BJ (cell line): ENCODE measurements at places on chromosomes 16 and 17.

GRCh38 chr16:70665113-70665694 lies 18.8 kb downstream of the IL34 start:
- DNase-seq: no peak

DNA sequence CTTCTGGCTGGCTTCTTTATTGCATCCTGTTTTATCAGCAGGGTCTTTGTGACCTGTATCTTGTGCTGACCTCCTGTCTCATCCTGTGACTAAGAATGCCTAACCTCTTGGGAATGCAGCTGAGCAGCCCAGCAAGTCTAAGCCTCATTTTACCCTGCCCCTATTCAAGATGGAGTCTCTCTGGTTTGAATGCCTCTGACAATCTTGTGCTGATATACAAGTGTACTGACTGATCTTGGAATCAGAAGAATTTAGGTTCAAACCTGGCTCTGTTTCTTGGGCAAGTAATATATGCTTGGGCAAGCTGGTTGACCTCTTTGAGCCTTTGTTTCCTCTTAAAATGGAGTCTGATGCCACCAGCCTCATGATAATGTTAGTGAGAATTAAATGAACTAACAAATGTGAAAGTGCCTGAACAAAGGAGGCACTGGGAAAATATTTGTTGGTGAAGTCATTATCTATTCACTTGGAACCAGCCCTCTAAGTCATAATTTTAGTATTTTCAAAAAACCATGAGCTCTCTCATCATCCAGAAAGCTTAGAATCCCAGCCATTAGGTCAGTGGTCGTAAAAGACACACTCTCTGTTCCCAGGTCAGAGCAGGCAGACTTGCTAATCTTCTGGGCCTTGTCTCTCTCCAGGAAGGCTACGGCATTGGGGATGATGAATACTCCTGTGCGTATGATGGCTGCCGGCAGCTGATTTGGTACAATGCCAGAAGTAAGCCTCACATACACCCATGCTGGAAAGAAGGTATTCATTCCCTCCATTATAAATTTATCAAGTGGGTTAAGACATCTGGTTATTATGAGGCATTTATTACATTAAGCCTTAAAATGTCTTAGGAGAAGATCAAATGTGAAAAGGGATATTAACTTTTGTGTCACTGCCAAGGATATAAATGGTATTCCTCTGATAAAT lies 18.1 kb upstream of the ARL2BP start:
- DNase-seq: no peak

GRCh38 chr17:81842725-81843504 lies 8.1 kb upstream of the PPP1R27 start:
- DNase-seq: no peak

DNA sequence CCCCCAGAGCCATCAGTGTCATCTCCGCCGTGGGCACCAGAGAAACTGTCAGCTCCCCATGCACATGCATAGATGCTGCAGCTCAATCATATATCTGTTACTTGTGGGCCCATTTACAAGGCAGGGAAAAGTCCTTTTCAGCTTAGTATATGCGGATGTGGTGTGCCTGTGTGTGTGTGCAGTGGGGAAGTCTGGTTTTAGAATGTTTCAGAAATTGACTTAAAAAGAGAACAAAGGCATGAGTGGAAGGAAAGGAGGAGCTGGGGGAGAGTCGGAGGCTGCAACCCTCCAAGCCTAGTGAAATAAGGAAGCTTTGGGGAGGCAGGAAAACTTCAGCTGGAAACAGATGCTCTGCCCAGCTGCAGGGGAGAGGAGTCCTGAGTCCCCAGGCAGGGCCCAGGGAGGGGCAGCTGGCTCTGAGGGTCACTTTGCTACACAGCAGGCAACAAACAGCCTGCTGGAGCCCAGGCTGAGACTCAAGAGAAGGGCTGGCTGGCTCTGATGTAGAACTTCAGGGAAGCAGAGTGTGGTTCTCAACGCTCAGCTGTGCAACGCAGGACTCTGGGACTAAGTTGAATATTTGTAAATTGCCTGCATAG lies 11.1 kb upstream of the CD300LD start:
- DNase-seq: no peak

DNA sequence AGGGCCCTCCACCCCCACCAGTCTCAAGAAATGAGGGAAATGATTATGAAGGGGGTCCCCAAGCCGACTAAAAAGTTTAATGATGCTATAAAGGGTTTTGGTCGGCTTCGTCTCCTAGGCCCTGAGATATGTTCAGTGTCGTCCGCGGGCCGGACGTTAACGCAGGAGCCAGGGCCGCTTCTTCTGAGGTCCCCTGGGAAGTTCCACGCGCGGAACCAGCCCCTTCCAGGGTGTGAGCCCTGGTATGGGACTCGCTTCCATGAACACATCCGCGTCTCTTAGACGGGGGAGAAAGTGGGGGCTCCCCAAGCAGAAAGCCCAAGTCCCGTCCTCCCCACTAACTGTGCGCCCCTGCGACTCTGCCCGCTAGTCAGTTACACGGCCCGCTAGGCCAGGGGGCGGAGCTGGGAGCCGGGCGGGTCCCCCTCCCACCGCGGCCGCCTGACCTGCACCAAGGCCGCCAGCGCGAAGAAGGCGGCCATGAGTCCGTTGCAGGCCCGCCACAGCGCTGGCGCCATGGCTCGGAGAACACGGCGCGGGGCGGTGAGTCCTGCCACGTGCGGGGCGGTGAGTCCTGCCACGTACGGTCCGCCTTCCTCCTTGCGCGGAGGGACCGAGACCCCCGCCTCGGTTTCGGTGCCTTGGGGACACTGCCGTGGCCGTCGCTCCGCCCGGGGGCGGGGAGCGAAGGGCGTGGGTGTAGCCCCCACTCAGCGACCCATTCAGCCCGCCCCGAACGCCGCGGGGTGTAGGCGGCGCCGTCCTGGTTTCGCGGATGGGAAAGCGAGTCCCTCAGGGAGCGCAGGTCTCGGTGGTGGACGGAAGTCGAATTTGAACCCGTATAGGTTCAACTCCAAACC lies at the start of gene TMEM220:
TSS of gene TMEM220 (minus strand) at position 690 of the 860 bp plus-strand sequence. CDS start at position 518, 172 bp downstream.
- peak; percentile 33 for DNase-seq

DNA sequence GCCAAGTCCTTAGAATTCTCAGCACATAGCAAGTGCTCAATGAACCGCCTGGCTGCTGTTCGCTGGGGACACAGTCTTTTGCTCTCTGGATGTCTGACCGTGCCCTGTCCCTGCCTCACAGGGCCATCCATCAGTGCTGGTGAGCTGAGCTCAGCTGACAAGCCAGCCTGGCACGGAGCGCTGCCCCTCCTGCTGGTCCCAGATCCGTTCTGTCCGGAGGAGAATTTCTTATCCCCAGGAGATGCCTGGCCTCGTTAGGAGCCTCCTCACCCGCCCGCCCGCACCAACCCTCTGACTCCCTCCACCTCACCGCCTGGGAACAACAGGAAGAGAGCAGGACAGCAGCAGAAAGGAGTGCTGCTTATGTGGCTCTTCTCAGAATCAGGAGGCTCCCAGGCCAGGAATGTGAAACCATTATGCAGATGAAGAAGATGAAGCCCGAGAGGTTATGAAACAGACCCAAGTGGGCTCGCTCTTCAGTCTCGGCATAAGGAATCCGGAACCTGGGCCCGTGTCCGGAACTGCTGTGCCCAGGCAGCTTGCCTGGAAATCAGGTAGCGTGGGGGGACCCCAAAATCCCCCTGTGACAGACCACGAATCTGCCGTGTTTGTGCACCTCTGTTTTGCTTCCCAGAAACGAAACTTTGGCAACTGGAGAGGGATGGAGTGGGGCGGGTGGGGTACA lies 28.8 kb upstream of the RMI2 start:
- no peak for DNase-seq

DNA sequence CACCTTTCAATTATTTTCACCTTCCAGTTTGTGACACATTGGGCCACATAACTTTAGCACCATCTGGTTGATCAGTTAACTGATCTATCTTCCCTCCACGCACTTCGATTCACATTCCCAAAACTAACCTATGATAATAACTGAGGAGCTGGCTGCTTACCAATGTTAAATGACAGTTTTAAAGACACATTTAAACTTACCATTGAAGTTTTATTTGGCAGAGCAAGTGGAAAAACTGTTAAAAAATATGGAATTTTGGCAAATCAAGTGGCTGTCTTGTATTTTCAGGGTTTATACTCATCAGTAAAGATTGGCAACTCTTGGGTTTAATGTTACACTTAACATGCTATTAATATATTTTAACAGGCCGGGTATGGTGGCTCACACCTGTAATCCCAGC lies 5.4 kb upstream of the APOH start:
- no peak for DNase-seq

DNA sequence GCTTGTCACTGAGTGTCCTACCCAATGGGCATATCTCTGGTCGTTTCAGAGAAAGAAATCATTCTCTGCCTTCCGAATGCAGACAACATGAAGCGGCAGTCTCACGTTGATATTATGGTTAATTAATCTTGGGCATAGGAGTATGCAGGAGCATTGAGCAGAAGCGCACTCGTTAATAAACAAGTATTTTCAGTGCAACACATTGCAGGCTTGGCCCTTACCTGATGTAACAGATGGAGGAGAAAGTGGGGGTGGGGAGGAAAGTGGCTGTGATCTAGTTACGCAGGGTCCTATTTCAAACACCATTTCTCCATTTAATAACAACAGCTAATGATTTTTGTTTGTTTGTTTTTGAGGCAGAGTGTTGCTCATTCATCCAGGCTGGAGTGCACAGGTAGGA lies 414.0 kb upstream of the RBFOX1 start:
- DNase-seq: no peak

DNA sequence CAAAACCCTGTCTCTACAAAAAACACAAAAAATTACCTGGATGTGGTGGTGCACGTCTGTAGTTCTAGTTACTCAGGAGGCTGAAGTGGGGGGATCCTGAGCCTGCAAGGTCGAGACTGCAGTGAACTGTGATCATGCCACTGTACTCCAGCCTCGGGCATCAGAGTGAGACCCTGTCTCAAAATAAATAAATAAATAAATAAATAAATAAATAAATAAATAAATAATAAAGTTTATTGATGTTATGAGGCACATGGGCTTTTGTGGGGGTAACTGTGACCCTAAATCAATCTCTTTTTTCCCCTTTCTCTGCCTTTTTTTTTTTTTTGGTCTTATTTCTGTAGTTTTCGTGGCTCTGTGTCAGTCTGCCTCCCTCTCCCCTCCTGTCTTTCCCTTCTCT lies 4.5 kb upstream of the ASIC2 start:
- DNase-seq: no peak

DNA sequence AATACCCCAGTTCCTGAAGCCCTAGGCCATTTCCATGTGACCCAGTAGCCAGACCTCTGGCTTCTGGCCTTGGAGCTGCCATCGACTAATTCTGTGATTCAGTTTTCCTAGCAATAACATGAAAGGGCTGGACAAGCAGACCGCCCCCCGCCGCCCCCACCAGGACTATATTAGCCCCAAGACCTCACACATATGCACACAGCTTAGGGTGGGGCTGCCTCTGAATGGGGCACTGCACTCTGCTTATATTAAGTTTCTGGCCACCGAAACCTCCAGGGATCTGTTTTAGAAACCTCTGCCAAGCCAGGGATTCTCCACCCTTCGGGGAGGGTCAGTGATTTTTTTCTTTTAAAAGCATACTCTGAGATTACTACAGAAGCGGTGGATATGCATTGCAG lies 2.3 kb downstream of the RAB11FIP4 start:
- no peak for DNase-seq

DNA sequence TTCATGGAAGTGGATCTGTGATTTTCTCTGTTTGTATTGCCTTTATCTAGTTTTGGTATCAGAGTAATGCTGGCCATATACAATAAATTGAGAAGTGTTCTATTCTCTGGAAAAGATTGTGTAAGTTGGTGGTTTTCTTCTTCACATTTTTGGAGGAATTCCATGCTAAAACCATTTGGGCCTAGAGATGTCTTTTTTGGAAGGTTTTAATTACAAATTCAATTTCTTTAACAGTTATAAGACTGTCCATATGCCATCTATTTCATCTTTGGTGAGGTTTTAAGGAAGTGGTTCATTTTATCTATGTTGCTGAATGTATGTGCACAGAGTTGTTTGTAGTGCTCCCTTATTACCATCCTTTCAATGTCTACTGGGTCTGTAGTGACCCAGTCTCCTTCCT lies 46.0 kb downstream of the CACNG1 start:
- no peak for DNase-seq

GRCh38 chr17:68301438-68301959 lies 10.2 kb downstream of the ARSG start:
- DNase-seq: no peak

GRCh38 chr16:55444754-55445485 lies 34.1 kb upstream of the MMP2 start:
- DNase-seq: no peak

DNA sequence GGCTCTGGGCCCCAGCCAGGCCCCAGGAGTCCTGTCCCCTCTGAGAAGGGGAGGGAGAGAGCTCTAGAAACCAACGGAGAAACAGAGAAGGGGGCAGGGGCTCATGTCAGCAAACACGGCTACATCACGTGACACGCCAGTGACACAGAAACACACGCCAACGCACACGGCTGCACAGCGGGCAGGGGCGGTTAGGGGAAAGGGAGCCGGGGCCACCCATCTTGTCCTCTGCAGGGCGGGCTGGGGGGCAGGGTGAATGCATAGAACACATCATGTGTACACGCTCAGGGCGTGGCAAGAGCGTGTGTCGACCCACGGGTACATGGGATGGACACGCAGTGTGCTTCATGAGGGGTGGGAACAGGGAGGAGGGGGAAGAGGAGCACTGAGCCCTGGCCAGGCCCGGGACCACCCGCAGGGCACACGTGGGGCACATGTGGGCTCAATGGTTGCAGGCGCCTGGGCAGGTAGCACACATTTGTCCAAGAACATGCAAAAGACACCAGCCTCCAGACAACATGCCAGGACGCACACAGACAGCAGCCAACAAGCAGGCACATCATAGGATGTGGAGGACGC lies 4.6 kb downstream of the HSD3B7 start:
- DNase-seq: no peak

- no peak for DNase-seq
These were observed 31.1 kb downstream of the ADCY7 start for GRCh38 chr16:50297301-50298074.

DNA sequence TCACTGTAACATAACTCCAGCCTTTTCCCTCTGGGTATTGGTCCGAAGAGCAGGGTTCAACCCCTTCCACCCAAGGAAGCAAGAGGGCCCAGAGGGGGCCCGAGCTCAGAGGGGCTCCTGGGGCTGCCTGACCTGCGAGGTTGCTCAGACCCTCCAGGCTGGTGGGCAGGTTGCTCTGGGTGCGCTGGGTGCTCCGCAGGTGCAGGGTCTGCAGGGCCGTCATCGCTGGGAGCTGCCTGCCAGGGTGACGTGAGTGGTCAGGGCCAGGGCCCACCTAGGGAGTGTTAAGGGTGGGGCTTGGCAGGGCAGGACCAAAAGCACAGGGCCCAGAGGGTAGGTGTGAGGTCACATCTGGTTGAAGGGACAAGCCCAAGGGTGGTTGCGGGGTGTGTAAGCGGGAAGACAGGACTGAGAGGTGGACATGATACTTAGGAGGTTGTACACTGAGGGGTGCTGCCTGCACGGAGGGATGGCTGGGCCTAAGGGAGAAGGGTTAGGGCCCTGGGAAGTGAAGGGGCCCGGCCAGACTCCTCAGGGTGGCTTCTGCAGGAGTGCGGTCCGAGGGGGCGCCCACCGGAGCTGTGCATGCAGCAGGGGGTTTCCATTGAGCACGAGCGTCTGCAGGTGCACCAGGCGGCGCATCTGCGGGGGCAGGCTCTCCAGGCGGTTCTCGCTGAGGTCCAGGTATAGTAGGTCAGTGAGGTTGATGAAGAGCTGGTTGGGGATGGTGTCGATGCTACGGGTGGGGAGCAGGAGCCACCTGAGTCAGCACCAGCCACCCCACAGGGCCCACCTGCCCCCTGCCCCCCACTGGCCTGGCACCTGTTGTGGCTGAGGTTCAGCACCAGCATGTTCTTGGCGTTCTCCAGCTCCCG lies 4.4 kb downstream of the FLII start:
- no peak for DNase-seq
